Mammary microvascular endothelial cell (primary cell): ENCODE measurements at places on chromosomes 7 and 10. TPM values are rescaled to one million over a fixed set of nuclear protein-coding genes. Genes with fewer than 3 reads are reported as not detected.

Gene ZNF736
- total RNA-seq: 2.6 and 2.7 TPM in 2 replicates

Gene VAX1
- total RNA-seq: not detected in 2 replicates

Gene CHAT
- not detected in 2 replicates for total RNA-seq

Gene PTER
- total RNA-seq: 8.4 and 10.0 TPM in 2 replicates

Gene CDH23
- total RNA-seq: not detected in 2 replicates

Gene CHST12
- total RNA-seq: 16.8 and 17.0 TPM in 2 replicates

Gene CCL24
- total RNA-seq: not detected in 2 replicates

Gene FAM237B
- not detected in 2 replicates for total RNA-seq

Gene NME8
- total RNA-seq: not detected in 2 replicates

Gene LAMTOR4
- 184 and 224 TPM in 2 replicates for total RNA-seq

Gene CXCL12
- 16.2 and 19.4 TPM in 2 replicates for total RNA-seq

Gene GJD4
- total RNA-seq: not detected in 2 replicates

Gene CRHR2
- total RNA-seq: not detected in 2 replicates

Gene INHBA
- 2.4 and 2.8 TPM in 2 replicates for total RNA-seq

Gene CALHM3
- total RNA-seq: not detected in 2 replicates

Gene MYO1G
- total RNA-seq: under 0.01 and 0.25 TPM in 2 replicates

Gene IFIT3
- 61.5 and 61.6 TPM in 2 replicates for total RNA-seq

Gene GPER1
- total RNA-seq: 0.79 and 2.0 TPM in 2 replicates

Gene LRRD1
- 0.07 TPM in 1 of 2 replicates, not detected in the other for total RNA-seq

Gene MDH2
- total RNA-seq: 140 and 208 TPM in 2 replicates

Gene MGAM2
- not detected in 2 replicates for total RNA-seq

Gene CRYGN
- total RNA-seq: 0.05 TPM in 1 of 2 replicates, not detected in the other

Gene PBLD
- total RNA-seq: 2.5 TPM in 2 replicates

Gene GARIN1A
- total RNA-seq: under 0.01 and 0.07 TPM in 2 replicates

Gene ATOH7
- total RNA-seq: not detected in 2 replicates
